ENCODE measurements at places on chromosomes 1 and 21.

- DNase-seq, result no peak
Observed at GRCh38 chr21:33974513-33975468, 59.2 kb upstream of the ATP5PO start.

DNA sequence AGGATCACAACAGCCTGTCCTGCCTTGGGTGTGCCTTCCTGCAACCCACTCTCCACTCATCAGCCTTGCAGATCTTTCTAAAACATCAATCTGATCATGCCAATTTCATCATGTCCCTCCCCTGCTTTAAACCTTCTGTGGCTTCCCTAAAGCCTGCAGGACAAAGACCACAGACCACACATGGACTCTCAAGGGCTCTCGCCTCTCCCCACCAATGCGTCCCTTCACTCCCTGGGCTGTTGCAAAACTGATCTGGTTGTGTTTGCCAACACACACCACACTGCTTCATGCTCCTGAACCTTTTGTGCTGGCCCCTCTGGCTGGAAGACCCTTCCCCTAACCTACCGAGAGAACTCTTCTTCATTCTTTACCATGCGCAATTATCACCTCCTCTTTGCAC is 72.4 kb downstream of the ITPKB start:
- DNase-seq, result no peak

DNA sequence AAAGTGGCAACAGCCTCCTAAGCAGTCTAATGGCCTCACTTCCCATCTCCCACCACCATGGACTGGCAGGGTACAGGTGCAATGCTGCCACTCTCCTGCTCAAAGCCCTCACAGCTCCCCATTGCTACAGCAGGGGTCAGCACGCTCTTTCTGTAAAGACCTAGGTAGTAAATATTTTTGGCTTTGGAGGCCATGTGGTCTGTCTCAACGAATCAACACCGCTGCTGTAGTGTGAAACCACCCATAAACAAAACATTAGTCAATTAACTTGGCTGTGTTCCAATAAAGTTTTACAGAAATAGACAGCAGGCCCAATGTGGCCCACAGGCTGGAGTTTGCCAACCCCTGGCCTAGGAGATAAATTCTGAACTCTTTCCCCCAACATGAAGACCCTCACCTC is 44.6 kb upstream of the TMEM125 start:
- DNase-seq, result no peak

- no peak for DNase-seq
Observed at GRCh38 chr1:32060914-32061313, 11.8 kb upstream of the TMEM39B start.
